ENCODE measurements at places on chromosomes 3 and 15.

- no peak for DNase-seq
These were observed 11.4 kb downstream of the SKIL start for GRCh38 chr3:170368921-170369320.

DNA sequence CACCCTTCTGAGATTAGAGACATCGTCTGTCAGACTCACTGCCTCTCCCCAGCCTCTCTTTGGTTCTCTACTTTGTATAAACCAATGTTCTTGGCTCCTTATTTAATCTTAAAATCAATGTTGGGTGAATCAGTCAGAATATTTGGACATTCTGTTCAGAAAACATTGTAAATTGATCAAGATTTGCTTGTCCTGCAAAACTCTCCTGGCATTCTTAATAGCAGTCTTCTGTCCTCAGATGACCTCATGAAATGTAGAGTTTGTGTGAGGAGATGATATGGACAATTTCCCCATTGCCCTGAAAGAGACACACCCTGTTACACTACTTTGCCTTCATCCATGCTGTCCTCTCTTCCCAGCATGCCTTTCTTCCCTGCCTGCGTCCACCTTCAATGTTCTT, 33.6 kb downstream of the CD200R1L start:
- DNase-seq = no peak

DNA sequence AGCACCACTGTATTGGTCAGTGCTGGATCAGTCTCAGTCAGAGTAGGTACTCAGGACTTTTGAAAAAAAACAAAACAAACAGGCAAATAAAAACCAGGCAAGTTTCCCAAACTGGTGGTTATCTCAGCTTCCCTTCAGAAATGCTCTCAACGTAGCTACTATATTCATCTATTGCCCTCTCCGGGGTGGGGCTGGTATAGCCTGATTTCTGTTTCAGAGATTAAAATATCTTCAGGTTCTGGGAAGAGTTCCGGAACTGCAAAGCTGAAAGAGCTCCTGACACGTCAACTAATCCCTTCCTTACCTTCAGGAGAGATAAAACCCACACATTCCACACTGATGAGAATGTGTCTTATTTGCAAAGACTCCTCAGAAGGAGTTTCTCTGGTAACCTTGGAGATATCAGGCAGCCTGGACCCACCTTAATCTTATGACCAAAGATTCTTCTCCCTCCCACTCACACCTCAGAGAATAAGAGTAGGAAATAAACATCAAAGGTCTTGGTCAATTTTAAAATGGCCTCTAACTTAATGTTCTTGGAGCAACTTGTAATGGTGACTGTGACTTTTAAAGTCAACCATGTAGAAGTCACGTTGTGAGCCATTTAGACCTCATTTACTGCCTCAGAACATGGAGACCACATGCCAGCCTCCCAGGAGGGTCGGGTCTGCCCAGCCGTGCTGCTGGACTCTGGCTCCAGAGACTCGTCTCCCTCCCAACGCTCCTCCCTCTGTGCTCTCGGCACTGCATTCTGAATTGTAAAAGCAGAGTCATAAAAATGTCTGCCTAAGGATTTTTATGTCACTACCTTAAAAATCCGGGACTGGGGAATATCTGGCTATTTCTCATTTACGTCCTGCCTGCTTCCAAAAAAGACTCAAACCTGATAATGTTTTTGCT, 53.8 kb downstream of the CDCP1 start:
- DNase-seq = no peak

DNA sequence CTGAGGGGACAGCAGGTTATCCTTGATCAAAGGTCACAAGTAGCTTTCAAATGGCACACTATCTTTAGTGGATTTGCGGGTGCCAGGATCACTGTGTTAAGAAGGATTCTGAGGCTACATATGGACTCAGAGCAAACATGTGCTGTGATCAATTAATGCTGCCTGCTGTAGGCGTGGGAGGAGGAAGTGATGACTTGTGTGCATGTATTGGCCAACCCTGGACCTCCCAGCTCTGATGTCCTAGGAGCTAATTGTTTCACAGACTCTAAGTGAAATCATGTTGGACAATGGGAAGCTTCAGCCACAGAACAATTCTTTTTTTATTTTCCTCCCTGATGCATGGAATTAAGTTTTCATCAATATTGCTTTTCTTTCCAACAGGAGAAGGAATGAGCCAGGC, 24.4 kb downstream of the FAH start:
- DNase-seq = no peak

DNA sequence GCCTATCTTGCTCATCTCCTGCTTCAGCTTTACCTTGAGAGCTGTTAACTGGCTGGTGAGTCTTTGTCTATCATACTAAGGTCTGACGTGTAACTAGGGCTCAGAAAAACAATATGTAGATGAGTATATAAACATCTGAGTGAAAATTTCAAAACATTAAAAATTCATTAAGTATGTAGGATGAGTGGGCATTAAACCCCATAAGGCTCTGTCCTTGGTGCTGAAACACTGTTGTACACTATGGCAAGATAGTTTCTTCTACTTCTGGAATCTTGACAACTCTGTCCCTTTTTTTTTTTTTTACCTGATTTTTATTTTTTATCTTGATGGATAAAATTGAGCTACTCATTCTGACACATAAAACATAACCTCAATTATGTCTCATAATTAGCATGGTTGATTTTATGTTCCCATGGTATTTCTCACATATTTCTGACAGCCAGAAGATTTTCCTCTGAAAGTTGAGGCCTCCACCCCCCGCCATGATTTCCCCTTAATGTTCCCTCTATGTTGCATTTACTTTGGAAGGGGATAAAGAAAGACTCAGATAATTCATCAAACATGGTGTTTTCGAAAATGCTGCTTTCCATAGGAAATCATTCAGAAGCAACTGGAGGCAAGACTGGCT, 54.3 kb downstream of the DGKG start:
- DNase-seq = no peak

DNA sequence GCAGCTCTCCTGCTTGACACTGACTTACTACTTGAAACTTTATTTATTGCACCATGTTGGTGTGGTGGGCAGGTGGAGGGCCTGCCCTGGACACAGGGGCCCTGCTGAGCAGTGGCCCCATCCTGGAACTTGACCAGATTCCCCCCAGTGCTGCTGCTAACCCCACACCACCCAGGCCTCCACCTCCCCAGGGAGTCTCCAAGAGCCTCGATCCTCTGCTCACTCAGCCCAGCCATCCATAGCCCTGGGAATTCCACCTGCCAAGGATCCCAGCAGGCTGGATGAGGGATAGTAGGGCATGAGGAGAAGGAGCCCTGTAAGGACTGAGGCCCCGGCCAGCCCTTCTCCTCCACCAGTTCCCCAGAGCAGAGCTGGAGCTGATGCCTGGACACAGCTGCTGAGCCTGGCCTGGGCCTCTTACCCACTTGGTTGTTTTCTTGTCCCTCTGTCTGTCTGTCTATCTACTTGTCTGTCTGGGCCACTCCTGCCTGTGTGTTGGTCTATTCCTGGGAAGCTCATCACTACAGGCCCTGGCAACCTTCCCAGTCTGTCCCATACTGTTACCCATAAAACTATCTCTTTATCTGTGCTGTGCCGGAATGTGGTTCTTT, 2.8 kb downstream of the CHAC1 start:
- DNase-seq = no peak

- DNase-seq = no peak
These were observed 177.8 kb upstream of the CDIN1 start for GRCh38 chr15:36401586-36401966.

DNA sequence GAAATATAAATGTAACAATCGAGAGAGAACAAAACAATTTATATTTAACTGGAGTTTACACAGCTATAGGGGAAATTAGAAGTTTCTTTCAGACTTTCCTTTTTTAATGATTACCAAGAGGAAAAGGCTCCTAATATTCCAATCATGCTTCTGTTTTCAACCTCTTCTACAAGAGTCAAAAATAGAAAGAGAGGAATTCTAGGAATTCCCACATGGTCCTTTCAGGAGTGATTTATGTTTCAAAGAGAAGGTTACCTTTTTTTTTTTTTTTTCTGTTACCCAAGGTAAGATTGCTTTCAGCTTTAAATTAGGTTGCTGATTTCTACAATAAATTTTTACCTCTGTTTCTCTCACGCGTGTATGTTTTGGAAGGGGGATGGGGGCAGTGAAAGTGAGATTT, 355.3 kb upstream of the DCBLD2 start:
- DNase-seq = no peak

DNA sequence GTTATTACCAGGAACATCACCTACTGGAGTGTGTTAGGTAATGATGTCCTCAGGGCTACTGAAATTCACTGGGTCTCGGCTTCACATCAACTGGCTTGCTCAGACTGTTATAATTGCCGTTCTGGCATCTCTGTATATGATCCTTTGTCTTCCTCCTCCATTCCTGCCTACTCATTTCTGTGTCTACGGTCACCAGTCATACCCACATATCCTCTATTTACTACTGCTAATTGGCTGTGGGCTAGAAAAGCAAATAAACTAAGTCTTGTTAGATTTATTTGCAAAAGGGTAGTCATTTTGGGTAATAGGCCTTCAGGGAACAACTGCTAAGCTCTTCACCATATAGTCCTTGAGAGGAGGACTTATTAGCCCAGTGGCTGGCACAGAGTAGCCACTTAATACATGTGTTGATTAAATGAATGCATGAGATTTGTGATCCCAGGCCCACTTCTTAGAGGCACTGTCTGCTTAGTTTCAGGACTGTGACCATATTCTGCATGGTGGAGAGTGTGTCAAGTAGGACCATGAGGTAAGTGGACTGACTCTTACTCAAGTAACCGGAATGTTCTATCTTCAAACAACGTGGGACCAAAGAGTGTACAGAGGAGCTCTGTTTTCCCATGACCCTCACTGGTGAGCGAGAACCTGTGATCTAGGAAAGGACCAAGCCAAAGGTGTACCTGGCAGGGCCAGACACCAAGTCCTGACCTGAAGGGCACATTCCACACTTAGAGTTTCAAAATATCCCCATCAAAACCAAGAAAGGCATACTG, 13.2 kb downstream of the ZDHHC3 start:
- no peak for DNase-seq

- DNase-seq = no peak
These were observed 144.8 kb downstream of the ARPP21 start for GRCh38 chr3:35784169-35784568.

DNA sequence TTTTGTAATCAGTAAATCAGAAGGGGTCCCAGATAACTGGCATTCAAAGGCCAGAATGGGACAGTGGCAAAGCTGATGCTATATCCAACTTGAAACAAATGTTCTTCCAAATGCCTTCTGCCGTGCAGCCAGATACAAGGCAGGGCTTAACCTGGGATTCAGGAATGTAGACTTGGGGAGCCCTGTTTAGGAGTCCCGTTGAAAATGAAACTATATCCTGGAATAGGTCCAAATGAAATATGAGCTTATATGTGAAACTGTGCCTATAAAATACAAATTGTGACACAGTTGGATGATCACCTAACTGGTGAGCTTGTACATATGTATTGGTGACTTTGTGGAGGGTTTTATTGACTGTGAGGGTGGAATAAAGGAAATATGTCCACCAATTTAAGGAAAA, 28.7 kb downstream of the FRMD4B start:
- no peak for DNase-seq

DNA sequence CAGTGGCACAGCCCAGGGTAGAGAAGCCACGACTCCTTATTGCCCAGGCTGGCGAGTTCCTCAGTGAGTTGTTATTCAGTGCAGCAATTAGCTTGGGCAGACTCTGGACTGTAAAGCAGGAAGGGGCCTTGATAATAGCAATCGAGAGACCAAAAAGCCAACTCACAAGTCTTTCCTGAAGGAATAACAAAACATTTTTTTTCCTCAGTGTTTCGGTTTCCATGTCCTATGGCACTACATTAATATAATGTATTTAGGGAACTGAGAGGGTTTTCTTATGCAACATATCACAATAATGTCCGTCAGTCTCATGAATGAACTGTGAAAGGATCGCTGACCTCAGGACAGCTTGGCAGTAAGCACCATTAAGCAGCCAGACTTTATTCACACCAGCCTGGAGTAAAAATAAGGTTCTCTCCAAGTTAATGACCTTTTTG, 248.9 kb upstream of the TBL1XR1 start:
- DNase-seq = peak; percentile 52

DNA sequence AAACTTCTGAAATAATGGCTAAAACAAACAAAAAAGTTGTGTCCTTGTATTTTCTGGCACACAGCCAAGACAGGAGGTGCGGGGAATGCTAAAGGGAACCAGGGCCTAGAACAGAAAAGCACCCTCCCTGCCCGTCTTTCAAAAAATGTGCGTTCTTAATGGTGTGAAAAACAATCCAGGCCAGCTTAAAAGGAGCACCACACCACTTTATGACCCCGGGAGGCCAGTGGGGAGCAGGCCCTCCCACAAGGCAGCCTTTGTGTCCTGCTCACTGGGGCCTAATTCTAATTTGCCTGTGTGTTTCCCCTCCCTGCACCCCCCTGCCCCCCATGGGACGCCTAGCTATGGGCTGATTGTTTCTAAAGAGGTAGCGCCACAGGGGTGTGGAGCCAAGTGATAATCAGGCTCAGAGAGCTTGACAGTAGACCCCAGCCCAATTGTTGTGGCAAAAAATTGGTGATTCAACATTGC, 181.4 kb downstream of the GREM1 start:
- no peak for DNase-seq

DNA sequence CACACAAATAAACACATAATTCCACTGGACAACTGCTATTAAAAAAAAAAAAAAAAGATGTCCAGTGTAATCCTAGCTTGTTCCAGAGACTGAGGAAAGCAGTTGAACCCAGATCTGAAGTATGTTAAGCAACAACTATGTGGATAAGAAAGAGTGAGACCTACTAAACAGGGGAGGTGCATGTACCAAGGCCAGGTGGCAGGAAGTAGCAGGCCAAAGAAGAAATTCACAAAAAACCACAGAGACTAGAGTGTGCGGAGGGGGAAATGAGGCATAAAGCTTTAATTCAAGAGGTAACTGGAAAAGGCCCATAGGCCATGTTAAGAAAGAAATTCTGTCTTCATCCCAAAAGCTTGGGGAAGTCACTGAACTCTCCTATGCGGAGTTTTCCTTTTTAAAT, 490.0 kb downstream of the NAALADL2 start:
- DNase-seq = no peak

GRCh38 chr3:15327941-15328340, 4.4 kb downstream of the SH3BP5 start:
- no peak for DNase-seq

DNA sequence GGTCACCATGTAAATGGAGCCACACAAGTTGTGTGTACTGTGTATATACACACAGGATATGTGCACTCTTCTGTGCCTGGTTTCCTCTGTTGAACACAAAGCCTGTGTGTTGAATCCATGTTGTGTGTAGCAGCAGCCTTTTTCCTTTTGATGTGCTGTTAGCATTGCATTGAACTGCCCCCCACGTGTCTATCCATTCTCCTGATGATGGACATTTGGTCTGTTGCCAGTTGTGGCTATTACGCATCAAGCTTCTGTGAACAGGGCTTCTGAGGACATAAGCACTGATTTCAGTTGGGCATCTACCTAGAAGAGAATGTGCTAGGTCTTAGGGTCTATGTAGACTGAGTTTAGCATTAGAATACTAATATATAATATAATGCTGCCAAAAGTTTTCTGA, 77.4 kb downstream of the LSM3 start:
- peak; percentile 17 for DNase-seq

- no peak for DNase-seq
These were observed 142.8 kb upstream of the IQSEC1 start for GRCh38 chr3:13215940-13216546.

GRCh38 chr15:29589416-29589815, 232.9 kb downstream of the TJP1 start:
- DNase-seq = no peak

All from pons (tissue), 1 donor.